Right ventricle myocardium inferior (tissue), 1 donor: ENCODE measurements at places on chromosomes 6 and 20.

DNA sequence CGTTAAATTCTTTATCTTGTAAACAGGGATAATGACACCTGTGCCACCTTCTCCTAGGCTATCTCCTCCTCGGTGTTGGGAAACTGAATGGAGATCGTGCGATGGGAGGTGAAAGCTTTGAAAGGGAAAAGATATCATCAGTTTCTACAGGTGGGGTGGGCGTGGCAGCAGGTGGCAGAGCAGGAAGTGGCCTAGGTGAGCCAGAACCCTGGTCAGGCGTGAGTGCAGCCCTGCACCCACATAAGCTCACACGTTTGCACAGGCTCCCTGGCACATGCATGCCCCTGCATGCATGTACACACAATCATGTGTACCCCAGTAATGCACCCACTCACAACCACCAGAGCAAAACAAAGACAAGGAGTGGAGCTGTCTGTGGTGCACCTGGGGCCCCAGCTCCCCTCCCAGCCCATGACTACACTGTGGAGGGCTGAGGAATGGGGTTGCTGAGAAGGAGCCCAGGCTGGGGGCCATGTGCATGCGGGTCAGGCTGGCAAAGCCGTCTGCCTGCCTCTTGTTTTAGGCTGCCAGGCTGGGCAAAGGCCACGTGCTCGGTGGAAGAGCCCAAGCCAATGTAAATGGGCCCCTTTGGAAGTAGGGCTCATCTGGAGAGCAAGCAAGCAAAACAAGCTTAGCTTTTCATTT lies 61.5 kb downstream of the TFAP2C start:
- DNase-seq: no peak

- no peak for DNase-seq
Observed at GRCh38 chr6:69820018-69820417, 23.2 kb upstream of the LMBRD1 start.

DNA sequence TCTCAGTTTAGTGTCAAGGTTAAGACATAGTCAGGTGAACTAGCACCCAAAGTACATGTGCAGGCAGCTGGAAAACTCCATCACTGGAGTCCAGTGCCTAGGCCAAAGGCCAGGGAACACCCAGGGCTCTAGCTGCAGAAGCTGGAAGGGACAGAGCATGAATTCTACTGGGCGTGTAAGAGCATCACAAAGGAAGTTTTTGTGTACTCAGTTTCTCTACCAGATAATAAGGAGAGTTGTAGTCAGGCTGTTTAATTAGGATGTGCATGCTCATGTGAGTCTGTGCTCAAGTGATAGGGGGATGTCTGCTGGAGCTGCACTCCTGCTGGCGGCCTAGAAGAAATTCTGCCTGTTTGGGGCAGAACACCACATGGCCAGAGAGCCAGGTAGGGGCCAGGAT lies 8.1 kb downstream of the L3MBTL1 start:
- no peak for DNase-seq

GRCh38 chr6:167781868-167782267 lies 44.8 kb upstream of the AFDN start:
- DNase-seq: no peak

- no peak for DNase-seq
Observed at GRCh38 chr6:40532349-40533000, 54.7 kb downstream of the LRFN2 start.

GRCh38 chr20:45823949-45824835 lies 2.9 kb downstream of the TNNC2 start:
- DNase-seq: peak; percentile 76

DNA sequence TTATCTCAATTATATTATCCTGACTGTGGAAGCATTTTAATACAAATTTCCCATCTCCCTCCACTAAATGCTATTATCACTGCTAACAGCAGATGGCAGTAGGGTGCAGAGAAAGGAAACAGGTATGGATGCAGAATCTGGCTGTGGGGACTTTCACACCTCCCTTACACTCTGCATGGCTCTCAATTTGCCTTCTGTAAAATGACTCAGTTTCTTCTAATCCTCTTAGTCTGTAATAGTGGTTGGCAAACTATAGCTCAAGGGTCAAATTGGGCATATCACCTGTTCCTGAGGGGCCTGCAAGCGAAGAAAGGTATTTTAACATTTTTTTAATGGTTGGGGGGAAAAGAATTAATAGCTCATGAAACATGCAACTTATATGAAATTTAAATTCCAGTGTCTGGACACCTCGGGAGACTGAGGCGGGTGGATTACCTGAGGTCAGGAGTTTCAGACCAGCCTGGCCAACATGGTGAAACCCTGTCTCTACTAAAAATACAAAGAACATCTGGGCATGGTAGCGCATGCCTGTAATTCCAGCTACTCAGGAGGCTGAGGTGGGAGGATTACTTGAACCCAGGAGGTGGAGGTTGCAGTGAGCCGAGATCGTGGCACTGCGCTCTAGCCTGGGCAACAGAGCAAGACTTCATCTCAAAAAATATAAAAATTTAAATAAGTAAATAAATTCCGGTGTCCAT lies 83.5 kb downstream of the ZMYND8 start:
- DNase-seq: no peak

- no peak for DNase-seq
Observed at GRCh38 chr20:9978397-9979004, 56.3 kb upstream of the ANKEF1 start.

GRCh38 chr20:60263725-60264709 lies 305.8 kb downstream of the CDH26 start:
- no peak for DNase-seq

DNA sequence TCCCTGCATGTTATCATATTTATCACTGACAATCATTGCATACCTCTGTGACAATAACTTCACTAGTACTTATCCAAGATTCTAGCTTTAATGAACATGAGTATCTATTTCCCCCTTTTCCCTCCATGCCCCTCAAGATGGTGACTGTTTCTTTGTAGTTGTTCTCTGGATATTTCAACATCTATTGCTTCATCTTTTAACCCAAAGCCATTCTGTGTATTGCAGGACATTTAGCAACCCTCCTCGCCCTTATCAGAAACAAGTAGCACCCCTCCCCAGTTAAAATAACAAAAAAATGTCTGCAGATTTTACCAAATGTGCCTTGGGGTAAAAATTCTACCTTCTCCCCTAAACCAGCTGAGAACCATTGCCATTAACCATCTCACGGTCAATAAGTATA lies 979.8 kb upstream of the MANEA start:
- DNase-seq: no peak

GRCh38 chr20:20317195-20317594 lies 50.7 kb upstream of the INSM1 start:
- DNase-seq: no peak

DNA sequence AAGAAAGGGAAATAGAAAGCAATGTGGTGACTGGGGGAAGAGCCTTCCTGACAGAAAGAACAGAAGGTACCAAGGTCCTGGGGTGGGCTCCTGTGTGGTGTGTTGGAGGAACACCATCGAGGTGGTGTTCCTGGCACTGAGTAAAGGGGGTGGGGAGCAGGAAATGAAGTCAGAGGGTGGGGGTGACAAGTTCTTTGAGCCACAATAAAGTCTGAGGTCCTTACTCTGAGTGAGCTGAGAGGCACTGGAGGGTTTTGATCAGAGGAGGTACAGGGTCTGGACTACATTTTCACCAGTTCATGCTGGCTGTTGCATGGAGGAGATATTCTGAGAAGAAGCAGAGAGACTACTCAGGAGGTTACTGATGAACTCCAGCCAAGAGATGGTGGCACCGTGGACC lies 198.2 kb downstream of the GMPR start:
- no peak for DNase-seq

- no peak for DNase-seq
Observed at GRCh38 chr6:24394780-24395437, 7.8 kb upstream of the MRS2 start.

DNA sequence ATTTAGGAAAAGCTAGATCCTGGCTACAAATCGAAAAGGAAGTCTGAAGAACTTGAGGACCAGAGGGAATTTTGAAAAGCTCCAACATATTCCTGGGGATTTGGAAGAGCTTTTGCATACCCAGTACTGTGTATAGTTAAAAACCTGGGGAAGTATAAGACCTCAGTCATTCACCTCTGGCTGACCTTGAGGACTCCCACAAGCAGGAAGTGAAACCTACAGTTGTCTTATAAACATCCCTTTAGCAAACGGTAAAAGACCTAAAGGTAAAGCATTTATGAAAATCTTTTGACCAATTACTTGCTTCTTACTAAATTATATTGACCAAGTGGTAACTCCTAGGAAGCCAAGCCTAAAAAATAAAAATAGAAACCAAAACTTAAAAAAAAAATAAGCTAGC lies 175.0 kb downstream of the HAO1 start:
- DNase-seq: no peak

DNA sequence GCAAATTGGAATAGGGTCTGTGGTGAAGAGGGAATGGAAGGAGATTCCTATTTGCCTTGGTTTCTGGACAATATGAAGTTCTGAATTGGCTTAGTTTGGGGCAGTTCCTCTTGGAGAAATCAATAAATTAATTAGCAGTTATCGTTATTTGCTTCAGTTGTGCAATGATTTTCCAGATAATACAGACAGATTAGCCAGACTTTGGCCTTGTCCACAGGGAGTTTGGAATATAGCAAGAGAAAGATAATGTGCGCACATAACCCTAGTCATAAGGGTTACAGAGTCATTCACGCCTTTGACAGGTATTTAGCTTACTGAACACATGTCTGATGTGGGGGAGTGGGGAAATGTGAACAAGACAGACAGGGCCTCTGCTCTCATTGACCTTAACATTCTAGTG lies 1.3 kb downstream of the ATRN start:
- no peak for DNase-seq

DNA sequence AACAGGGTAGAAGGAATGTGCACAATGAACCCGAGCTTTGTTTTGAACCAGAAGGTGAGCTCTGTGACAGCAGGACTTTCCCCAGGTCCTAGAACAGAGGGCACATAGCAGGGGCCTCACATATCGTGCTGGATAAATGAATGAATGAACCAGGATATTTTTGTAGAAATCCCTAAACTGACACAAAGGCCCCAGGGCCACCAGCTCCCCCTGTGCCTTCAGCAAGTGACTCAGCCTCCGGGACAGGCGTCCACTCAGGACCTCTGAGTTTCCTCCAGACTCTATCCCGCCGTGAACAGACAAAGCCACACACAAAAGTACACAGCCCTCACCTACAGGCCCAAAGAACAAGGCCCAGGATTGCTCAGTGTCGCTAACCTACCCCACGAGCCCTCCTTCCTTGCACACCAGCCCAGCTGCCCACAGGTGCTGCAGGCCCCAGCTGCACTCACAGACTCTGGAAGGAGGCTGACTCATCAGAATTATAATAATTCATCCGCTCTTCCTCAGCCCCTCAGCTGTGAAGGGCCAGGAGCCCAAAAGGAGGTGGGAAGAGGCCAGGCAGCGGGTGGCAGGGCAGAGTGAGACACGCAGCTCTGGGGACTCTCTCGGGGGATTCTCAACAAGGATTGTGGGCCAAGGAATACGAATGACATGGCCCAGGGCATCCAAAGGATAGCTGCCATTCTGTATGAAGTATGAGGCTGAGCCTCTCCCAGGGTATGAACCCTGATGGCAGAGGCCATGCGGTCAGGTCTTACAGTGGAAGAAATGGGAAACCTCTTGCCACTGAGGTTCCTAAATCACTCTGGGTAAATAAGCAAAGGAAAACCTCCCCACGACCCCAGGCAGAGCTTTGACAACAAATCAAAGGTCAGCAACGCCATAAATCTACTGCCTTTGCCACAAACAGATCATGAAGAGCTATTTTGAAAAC lies 40.9 kb downstream of the SUMO4 start:
- DNase-seq: no peak

DNA sequence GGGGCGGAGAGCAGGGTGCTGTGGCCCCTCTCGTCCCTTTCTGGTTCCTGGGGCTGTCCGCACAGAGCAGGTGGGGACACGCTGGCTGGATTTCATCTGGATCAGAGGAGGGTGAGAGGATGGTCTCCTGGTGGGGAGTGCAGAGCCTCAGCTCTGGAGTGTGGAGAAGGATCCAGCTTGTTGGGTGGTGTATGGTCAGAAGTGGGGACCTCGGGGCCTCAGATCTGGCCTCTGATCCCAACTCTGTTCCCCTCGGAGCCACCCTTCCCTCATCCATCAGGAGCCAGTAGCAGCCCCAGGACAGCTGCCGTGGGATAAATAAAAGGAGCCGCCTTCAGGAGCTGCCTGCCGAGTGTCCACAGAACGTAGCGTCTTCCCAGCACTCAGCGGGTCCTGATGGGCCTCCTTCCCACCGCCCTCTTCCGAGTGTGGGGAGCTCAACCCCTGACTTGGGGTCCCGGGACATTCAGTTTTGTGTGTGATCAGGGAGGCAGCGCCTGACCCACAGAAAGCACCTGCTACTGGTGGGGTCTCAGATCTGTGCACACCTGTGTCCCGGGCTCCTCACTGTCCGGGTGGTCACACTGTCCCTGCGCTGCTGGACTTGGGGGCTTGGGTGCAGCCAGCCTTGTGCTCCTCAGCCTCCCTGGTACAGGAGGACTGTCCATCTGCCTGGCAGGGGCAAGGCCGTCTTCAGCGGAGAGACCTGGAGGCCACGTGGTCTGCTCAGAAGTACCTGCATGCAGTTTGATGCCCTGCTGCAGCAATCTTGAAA lies 25.4 kb upstream of the BHLHE23 start:
- DNase-seq: no peak

GRCh38 chr6:15061908-15062515 lies 183.9 kb upstream of the JARID2 start:
- DNase-seq: no peak

DNA sequence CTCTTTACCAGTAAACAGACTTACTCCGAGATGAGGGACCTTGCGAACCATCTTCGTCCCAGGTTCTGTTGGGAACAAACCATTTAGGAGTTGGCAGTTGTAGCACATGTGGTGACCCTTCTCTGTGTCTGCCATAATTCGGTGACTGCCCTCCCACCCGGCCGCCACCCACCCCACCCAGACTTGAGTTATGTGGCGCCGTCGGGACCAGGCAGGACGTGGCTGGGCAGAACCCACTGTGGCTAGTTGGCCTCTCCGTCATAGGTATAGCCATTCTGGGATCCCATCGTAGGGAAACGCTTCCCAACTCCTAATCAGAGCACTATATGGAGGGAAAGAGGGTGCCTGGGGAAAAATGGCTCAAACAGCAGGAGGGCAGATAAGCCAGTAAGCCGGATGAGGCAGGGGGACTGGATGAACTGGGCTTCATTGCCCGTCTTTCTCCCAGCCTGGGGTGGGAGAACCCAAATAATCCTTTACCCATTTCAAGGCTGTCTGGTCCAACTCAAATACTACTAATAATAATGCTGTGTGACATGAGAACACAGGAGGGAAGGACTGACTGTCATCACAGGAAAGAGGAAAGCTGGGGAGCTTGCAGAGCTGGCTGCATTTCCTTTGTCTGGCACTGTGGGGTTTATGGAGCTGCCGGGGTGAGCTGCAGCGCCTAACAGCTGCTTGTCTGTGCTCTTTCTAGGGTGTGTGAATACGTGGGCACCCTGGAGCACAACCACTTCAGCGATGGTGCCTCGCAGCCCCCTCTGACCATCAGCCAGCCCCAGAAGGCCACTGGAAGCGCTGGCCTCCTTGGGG lies 73.0 kb upstream of the PBOV1 start:
- no peak for DNase-seq

DNA sequence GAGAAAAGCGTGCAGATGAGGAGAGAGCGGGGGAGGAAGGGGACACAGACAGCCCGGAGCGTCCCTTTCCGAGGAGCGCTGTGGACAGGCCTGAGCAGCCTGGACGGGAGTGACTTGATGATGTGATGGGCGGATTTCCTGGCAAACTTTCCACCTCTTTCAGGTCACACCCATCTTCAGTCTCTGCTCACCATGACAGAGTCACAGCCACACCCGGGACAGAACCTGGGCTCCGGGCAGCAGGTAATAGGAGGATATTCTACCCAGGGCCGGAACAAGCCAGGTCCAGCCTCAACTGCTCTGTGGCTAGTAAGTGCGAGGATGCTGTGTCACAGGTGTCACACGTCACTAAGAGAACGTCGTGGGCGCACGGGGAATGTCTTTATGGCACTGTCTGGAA lies 84.3 kb downstream of the THBS2 start:
- DNase-seq: peak; percentile 66

GRCh38 chr6:38027685-38028373 lies 208.3 kb downstream of the ZFAND3 start:
- no peak for DNase-seq
